ENCODE measurements at places on chromosomes 5 and 9.

GRCh38 chr9:86413971-86414880 is 60.0 kb upstream of the TUT7 start:
- DNase-seq, result no peak

DNA sequence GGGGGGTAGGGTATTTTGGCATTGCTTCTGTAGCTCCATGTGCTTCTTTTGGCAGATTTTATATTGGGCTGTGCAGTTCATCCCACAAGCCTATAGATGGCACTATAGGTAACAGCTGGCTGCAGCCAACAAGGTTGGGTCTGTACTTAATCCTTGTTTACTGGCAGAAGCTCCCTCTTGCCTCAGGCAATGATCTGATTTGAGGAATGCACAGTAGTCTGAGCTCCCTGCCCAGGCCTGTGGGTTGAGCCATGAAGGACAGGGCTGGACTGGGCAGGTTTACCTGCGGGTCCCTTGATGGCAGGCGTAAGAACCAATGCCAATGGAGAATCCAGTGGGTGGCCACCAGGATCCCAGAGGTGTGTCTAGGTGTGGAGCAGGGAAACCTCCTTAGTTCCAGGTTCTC is 11.7 kb upstream of the OR1J2 start:
- DNase-seq, result no peak

DNA sequence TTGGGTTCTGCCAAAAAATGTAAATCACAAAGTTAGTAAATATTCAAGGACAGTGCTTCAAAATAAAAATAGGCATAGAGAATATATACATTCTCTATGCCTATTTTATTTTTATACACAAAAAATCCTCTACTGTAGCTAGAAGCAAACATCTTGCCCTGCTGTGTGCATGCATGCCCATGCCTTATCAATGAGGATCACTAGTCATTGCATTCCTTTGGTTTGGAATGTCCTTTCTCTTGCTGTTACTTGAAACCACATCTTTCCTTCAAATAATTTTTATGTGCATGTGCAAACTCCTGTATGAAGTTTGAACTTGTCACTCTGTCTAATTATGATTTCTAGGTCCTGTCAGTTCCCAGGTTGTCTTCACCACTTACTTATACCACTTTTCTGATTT is 278.9 kb upstream of the IZUMO3 start:
- no peak for DNase-seq

GRCh38 chr5:116573279-116573701 is 1.3 kb downstream of the SEMA6A start:
- DNase-seq, result no peak

DNA sequence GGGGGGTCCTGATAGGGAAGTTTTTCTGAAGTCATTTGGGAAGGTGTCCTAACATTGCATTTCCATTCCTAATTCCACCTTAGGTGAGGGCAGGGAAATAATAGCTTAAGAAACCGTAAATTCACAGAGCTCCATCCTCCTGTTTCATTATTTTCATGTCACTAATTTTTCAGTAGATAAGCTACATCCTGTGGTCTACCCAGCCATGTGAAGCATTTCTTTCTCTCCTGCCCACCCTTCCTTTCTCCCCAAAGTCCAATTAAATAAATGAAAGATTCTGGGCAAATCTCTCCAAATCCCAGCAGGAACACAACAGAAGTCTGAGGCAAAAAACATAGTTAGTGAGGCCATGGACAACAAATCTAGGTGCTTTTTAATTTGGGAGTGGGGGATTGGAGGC is 95.1 kb upstream of the ERBIN start:
- no peak for DNase-seq

- DNase-seq, result no peak
These were observed 9.2 kb upstream of the CXXC5 start for GRCh38 chr5:139638736-139639618.

DNA sequence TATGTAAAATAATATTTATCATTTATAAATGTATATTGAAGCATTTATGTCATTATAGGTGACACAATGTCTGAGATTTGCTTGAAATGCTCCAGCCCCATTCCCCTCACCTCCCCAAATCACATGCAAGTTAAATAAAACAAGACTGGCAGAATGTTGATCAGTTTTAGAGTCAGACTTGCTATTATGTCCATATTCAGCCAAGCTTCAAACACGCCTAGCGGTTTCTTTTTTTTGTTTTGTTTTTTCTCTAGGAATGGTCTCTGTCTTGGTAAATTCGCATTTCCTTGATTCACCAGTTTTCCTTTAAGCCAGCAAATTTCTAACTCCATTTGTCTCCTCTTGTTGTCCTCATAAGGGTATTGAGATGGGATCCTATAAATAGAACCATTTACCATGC is 153.0 kb upstream of the HMHB1 start:
- DNase-seq, result no peak

DNA sequence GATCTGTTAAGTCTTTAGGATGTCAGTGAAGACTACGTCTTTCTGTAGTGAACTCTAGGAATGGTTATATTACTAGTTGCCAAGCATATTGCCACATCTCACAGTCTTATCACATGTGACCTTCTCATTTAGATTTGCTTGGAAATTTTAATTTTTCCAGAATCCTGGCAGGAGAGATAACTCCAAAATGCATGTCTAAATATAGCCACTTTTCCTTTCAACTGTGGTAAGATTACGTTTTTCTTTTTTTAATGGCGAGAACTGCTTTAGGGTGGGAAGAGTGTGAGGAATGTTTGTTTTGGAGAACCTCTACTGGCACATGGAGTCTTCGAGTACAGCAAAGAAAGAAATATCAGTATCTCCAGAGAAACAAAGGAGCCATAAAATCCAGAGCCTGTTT is 91.7 kb upstream of the ADAMTSL1 start:
- no peak for DNase-seq

GRCh38 chr5:66796305-66797292 is 200.4 kb downstream of the MAST4 start:
- DNase-seq, result no peak

- no peak for DNase-seq
These were observed 512.5 kb downstream of the DMAC1 start for GRCh38 chr9:7287065-7287464.

DNA sequence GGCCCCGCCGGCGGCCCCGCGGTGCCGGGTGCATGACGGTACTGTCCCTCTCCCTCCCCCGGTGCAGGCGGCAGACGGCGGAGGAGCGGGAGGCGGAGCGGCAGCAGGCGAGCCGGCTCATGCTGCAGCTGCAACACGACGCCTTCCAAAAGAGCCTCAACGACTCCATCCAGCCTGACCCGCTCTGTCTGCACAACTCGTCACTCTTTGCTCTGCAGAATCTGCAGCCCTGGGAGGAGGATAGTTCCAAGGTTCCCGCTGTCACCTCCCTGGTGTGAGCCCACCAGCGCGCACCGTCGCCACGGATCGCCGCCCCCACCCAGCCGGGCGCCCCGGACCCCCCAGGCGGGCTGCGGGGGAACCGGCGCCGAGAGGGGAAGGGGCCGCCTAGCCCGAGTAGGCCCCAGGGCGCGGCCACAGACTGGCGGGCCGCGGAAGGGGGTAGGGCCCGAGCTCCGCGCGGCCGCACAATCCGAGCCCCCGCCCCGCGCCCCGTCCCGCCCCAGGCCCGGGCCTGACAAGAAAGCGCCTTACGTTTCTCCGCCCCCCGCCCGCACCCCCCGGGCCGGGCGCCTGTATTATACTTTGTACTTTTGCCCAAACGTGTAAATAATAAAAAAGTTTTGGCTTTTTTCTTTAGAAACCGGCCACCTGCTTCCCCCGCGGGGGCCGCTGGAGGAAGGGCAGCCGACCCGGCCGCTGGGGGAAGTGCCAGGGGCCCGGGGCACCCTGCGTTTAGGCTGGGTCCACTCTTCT is 2.5 kb downstream of the TLX3 start:
- DNase-seq, result no peak

DNA sequence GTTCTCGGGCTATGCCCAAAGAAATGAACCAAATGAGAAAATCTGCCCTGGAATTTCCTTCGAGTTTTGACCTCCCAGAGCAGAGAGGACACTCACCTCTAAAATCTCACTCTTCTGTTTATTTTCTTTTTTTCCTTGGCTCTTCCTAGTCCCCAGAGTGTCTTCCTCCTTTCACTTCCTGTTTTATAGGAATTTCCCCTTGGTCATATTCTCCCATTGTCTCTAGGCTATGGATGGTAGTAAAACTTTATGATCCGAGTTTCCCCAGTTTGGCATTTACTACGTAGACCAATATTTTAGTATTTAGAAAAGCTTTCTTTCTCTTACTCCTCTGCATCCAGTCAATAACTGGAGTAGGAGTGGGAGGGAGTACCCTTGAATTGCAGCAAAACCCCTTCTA is 354.5 kb upstream of the ZNF608 start:
- no peak for DNase-seq

DNA sequence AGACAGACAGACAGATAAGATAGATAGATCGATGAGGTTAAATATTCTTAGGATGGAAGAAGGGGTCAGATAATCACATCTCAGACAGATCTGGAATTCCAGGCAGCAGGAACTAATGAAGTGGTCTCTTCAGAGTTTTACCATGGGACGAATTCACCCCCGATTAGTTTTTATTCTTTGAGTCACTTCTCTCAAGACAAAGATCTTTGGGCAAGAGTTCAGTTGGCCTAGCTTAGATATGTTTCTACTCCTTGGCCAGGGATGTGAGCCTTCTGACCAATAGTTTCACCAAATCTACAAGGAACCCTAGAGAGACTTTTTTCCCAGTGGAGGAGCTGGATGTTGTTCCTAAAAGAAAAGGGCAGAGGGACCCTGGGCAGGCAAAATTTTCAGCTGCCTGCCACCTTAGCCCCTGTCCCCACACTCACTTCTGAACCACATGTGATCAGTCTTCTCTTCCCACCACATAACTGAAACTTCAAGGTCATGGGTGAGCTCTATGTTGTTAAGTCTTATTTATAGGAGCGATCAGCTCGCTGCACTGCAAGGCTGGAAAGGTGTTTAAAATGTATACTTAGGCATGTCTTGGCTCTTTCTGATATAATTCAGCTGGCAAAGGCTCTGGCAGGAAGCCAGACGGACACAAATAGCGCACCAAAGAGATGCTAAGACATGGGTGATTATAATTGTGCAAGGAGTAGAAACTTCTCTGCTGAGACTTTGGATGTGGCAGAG is 132.9 kb downstream of the PALM2AKAP2 start:
- DNase-seq, result no peak

- DNase-seq, result no peak
These were observed 237.8 kb upstream of the DAPK1 start for GRCh38 chr9:87259543-87260518.

- DNase-seq, result no peak
These were observed 33.7 kb downstream of the SSBP2 start for GRCh38 chr5:81717226-81717625.

DNA sequence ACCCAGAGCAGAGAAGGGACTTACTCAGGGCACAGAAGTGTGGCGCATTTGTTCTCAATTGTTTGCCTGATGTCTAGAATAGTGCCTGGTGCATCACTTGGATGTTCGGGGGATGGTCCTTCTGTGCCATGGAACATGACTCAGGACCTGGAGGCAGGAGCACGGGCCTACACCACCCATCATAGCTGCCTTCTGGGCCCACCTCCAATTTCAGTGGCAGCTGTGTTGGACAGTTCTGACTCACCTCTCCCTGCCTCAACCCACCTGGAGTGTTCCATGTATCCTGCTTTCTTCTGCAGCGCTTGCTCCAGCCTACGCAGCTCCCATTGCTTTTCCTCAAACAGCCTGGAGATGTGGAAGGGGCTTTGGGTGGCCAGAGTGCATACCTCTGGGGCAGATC is 12.5 kb upstream of the CXCL14 start:
- DNase-seq, result no peak

DNA sequence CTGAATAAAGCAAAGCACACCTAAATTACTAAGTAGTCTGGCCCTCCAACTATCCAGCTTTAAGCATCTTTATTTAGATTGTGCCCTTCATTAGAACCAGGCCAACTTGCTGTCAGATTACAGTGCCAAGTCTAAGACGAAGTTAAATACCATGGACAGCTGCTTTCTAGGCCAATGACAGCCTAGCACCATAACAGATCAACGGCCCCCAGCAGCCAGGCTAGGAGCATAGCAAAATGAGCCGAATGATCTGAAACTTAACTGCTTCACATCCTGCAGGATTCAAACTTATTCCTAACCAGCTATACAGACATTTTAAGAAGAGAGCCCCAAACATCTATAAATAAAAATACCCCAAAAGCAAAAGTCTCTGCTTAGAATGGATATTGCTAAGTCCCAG is 6.8 kb downstream of the SLC24A2 start:
- DNase-seq, result no peak

Data from activated T-cell treated with anti-CD3 and anti-CD28 coated beads for 4 hours (primary cell).